Stimulated activated CD8-positive, alpha-beta memory T cell treated with anti-CD3 and anti-CD28 coated beads, Interleukin-15, amount 100 ng/mL, for 4 hours (primary cell): ENCODE measurements at places on chromosomes 2 and 18.

- no peak for DNase-seq
Measured at GRCh38 chr2:1796232-1796930, 52.1 kb upstream of the PXDN start.

GRCh38 chr2:28142386-28142785 lies 250.3 kb upstream of the FOSL2 start:
- no peak for DNase-seq

DNA sequence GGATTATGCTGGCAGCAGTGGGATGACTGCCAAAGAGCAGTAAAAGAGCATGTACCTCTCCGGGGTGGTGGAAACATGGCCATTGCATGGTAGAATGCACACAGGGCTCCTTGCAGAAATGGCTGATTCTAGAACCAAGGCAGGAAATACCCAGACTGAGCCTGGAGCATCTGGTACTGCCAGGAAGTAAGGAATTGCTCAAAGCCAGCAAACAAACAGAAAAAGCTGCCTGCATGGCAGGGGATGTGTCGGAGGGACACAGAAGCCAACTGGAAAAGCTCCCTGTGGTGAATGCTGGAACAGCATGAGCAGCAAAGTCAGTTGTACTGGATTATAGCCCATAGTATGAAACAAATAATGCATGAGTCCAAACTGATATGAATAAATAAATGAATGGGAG lies 78.0 kb upstream of the NFATC1 start:
- no peak for DNase-seq

DNA sequence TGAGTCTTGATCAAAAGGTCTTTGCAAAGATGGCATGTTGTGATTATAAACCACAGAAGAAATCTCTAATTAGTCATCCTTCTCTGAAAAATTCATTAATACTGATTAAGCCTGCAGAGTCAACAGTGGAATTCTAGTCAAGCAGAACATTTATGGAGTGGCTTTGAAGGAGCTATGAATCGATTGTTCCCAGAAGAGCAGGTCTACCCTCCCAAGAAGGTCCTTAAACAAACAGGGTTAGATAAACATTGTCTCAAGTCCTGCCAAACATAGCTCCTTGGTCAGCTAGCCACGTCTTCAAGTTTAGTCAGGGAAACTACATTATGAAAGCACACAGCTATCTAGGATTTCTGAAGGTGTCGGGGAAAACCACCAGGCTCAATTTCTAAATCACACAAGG lies 88.9 kb downstream of the ITGA4 start:
- DNase-seq: no peak

- DNase-seq: no peak
Measured at GRCh38 chr18:75157851-75158250, 51.1 kb downstream of the PTGR3 start.

GRCh38 chr18:74389991-74390390 lies 67.1 kb downstream of the DIPK1C start:
- no peak for DNase-seq

GRCh38 chr2:203105996-203106395 lies 91.3 kb downstream of the NBEAL1 start:
- DNase-seq: no peak

GRCh38 chr18:32310774-32311173 lies 120.9 kb downstream of the MEP1B start:
- DNase-seq: no peak

DNA sequence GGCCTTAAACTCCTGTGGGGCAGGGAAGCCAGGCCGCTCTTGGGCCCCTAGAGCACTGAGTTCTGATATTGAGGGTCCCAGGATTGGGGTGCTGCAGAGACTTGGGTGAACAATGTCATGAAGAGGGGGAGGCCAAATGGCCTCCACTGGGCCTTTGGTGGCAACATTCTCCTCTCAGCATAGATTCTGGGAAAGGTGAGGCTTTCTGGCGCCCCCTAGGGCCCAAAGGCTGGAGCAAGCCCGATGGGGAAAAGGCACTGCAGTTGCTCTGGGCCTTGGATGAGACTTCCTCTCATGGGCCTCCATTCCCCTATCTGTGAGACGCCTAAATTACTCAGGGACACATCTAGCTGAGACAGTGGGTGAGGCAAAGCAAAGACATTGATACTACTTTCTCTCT lies 84.8 kb downstream of the ACAA2 start:
- DNase-seq: no peak

DNA sequence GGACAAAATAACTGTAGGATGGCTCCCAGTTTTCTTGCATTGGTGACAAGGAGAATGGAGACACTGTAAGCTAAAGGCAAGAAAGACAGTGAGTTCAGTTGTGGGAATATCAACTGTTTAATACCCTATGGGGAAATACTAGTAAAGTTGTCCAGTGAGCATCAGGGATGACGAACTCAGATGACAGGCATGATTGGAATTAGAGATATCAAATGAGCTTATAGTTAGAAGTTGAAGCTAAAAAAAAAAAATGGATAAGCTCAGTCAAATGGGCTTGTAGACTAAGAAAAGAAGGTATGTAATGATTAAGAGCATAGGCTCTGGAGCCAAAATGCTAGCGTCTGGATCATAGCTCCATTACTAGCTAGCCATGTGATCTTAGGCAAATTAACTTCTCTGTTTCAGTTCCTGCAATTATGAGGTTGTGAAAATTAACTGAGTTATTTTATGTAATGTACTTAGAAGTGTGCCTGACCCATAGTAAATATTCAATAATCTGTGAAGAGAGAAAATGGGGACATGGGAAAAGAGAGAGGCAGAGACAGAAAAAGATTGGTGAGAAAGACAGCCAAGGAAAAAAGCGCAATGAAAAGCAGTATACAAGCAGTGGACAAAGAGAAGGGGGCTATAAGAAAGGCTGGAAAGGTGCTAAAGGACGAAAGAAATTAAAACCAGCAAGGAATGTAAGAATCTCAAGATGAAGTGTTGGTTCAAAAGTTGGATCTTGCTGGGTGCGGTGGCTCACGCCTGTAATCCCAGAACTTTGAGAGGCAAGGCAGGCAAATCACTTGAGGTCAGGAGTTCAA lies 95.7 kb upstream of the SLC39A10 start:
- no peak for DNase-seq

- DNase-seq: no peak
Measured at GRCh38 chr18:13547347-13547746, 179.0 kb downstream of the FAM210A start.

GRCh38 chr18:47594621-47595086 lies 335.8 kb downstream of the SMAD2 start:
- no peak for DNase-seq

DNA sequence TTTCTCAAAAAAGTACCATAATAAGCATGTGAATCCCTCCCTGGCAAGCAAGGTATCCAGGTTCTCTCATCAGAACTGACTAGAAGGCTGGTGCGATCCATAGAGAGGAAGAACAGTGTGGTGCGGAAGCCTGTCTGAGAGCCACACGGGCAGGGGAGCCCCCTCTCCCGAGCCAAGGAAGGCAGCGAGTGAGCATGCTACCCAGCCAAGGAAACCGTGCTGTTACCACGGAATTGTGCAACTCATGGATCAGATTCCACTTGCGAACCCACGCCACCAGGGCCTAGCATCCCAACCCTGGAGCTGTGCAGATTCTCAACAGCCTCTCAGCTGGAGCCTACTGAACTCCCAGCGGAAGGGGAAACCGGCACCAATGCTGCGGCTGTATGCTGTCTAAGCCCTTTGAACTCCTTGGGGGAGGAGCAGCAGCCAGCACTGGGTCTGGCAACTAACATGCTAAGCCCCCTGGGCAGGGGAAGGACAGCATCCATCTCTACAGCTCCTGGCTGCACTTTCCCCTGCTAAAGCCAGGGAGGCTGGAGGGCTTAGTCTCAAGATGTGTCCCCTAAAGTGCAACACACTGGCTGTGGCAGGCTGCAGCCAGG lies 823.1 kb downstream of the EPHA4 start:
- DNase-seq: no peak

DNA sequence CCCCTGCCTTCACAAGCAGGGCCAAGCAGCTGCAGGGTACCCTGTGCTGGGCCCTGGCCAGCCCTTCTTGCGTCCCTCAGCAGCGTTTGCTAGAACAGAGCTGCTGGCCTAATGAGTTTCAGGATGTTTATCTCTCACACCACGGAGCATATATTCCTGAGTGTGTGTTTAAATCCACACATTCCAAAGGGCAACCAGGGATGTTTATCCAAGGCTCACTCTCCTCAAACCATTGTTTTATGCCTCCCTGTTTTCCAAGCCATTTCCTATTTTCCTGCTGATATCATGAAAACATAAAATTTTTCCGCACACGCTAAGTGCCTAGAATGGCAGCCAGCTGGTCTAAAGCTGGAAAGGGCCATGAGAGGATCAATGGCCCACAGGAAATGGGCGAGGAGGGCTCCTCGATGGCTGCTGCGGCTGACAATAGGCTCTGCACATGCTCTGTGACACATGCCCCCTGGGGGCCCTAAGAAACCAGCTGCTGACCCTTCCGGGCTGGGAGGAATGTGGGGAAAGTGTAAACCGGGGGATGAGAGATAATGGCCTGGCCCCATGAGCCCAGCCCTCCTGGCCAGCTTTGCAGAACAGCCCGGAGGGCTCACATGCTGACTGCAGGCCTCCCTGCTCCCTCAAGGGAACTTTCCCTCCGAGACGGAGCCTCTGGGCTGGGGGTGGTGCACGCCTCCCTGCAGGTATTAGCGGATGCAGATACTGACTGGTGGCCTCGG lies 194.0 kb downstream of the NDUFA10 start:
- DNase-seq: no peak

DNA sequence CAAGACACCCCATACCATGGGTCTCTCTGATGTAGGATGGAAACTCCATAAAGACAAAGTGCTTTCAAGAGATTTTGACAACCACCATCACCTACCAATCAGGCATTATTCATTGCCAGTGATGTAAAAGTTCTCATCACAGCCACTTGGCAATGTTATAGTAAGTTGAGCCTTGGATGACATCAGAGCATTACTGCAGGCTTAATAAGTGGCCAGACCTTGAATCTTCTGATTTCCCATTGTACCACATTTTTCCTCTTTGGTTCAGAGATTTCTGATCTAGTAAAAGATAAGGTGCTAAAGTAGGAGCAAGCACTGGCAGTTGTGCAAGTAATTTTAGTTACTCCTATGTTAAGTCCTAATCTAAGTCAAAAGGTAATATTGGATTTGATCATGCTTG lies 36.5 kb downstream of the OSR1 start:
- no peak for DNase-seq

DNA sequence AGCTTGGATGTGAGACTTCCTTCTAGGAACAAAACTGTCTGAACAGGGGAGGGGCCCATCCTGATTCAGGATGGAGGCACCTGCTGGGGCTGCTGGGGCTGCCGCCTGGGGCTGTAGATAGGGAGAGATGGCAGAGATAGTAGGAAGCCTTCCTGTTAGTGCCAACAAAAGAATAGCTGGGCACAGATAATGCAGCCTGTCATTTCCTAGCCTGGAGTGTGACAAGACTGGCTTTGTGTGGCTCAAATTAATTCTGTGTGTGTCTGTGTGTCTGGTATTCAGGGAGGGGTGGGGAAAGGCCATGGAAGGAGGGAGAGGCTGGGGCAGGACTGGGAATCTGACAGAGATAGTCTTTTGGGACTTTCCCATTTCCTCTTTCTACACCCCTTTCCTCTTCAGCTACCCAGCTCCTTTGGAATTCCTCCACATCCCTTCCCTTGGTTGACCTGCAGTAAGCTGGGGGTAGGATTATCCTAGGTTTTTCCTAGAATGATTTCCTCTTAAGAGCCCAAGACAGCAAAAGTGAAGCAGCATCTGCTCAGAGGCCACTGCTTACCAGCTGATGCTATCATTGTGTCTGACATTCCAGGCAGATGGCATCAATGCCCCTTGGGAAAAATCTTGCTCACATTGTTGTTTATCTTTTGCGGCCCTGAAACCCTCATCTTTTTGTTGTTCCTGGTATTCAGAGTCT lies 144.9 kb upstream of the LHCGR start:
- DNase-seq: no peak

DNA sequence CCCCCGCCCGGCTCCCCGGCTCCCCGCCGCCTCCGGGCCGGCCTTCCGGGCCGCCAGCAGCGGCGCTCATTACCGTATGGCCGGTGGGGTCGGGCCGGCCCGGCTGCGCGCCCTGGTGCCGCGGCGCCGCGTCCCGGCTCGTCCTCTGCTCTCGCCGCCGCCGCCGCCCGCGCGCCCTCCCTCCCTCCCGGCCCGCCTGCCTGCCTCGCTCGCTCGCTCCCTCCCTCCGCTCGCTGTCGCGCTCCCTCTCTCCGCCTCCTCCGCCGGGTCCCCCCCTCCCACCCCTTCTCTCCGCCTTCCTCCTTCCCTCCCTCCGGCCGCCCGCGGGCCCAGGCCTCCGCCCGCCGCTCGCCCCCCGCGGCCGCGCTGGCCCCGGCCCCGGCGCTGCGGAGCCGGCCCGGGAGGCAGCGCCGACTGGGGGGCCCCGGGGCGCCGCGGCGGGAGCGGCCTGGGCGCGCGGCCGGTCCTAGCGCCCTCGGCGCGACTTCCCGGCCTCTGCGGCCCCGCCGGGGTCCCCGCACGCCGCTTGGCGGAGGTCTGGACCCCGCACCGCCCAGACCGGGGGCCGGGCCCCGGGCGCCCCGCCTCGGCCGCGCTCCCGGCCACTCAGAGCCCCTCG lies at the start of gene DNMT3A:
Gene DNMT3A (minus strand): TSS at position 173 of the 619 bp plus-strand sequence. CDS start 27,941 bp downstream, outside the sequence.
- DNase-seq: peak; percentile 63

- DNase-seq: no peak
Measured at GRCh38 chr2:202339071-202339870, 36.9 kb upstream of the BMPR2 start.

- peak; percentile 58 for DNase-seq
Measured at GRCh38 chr2:234446404-234447076, 50.3 kb downstream of the ARL4C start.

DNA sequence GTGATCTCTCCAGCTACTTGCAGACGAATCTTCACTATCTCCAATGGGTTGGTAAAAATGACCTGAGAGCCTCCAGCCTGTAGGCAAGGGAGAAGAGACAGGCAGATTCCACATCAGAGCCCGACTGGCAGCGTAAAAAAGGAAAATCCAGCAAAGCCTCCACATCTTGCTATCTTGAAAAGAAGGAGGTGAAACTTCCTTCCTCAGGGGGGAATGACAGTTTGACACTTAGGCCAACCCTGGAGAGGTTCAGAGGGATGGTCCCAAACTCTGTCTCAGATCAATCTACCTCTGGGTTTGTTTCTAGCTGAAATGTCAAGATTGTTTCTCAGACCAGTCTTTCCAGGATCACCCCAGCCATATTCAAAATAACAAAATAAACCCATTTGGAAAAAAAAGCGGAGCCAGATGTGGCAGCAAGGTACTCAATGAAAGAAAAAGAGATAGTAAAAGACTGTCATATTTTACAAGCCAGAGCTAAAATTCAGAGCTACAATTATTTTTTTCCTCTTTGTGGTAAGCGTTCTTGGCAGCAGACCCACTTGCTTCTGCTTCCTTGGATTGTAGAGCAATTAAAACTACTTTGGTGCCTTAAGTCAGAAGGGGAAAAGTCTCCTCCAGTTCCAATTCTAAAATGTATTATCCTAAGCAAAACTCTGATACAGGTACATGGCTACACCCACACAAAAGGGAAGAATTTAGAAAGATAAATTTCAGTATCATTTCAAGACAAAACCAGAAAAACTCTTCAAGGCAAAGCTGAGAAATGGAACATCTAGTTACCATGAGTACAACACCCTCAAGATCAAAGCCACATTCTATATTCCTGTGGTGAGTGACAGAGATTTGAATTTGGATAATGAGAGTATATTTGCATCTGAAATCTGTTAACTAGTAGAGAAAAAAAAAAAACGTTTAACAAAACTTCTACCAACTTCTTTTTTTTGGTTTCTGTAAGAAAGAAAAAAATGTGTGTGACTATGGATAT lies 100.1 kb downstream of the SLC25A12 start:
- no peak for DNase-seq

GRCh38 chr2:20762945-20763683 lies 59.8 kb downstream of the LDAH start:
- no peak for DNase-seq
